Hepatocyte (in vitro differentiated cells): ENCODE measurements at places on chromosomes 3 and 15. TPM values are rescaled to one million over a fixed set of nuclear protein-coding genes. Genes with fewer than 3 reads are reported as not detected.
A peak's percentile ranks its signal among the peaks of the same experiment; 100 is the strongest.

The UBA3 gene
- 59.4 and 59.8 TPM in 2 replicates for total RNA-seq

The FOXL2NB gene
- total RNA-seq: not detected in 2 replicates

DNA sequence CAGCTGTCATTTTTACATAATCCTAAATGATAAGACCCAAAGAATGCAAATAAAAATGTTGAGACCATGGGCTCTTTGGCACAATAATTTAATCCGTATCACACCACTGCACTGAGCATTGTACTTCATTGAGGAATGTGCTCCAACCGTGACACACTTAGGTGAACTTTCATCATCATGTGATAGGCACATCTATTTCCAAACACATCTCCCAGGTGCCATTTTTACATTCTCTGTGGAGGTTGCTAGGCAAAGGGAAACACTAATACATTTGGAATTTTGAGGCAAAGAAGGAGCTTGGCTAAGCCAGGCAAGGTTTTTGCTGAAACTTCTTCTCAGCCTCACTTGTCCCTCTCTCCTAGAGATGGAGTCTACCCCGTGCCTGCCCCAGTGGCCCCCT is 68.7 kb downstream of the LRTM1 start:
- no peak for DNase-seq
- no peak overlapping the region for H3K4me3 ChIP-seq
- no peak overlapping the region for H3K27ac ChIP-seq
- H3K36me3 ChIP-seq: no peaks in the 10 kb centered on the region
- H3K4me1 ChIP-seq: no peaks in the 10 kb centered on the region
- no peaks in the 10 kb centered on the region for H3K27me3 ChIP-seq

The RTP4 gene
- 1.8 and 3.9 TPM in 2 replicates for total RNA-seq

The GAP43 gene
- 0.60 and 0.92 TPM in 2 replicates for total RNA-seq

The GOLGA8G gene
- total RNA-seq: not detected in 2 replicates

The ZNF609 gene
- 21.3 and 23.0 TPM in 2 replicates for total RNA-seq

GRCh38 chr3:74409066-74409465 is 205.4 kb downstream of the CNTN3 start:
- H3K27me3 ChIP-seq: no peaks in the 10 kb centered on the region
- H3K4me1 ChIP-seq: no peaks in the 10 kb centered on the region
- no peak overlapping the region for H3K4me3 ChIP-seq

GRCh38 chr3:149613988-149614387 is 43.8 kb downstream of the WWTR1 start:
- H3K27me3 ChIP-seq: no peaks in the 10 kb centered on the region
- H3K4me3 ChIP-seq: no peak overlapping the region
- no peaks in the 10 kb centered on the region for H3K36me3 ChIP-seq
- peaks cover 22% of the 10 kb centered on the region for H3K4me1 ChIP-seq
- DNase-seq: no peak

GRCh38 chr3:75049533-75049932 is 435.1 kb upstream of the CNTN3 start:
- no peak overlapping the region for H3K4me3 ChIP-seq
- H3K27ac ChIP-seq: no peak overlapping the region
- no peaks in the 10 kb centered on the region for H3K27me3 ChIP-seq
- DNase-seq: no peak

The MGA gene
- total RNA-seq: 35.0 and 39.6 TPM in 2 replicates

DNA sequence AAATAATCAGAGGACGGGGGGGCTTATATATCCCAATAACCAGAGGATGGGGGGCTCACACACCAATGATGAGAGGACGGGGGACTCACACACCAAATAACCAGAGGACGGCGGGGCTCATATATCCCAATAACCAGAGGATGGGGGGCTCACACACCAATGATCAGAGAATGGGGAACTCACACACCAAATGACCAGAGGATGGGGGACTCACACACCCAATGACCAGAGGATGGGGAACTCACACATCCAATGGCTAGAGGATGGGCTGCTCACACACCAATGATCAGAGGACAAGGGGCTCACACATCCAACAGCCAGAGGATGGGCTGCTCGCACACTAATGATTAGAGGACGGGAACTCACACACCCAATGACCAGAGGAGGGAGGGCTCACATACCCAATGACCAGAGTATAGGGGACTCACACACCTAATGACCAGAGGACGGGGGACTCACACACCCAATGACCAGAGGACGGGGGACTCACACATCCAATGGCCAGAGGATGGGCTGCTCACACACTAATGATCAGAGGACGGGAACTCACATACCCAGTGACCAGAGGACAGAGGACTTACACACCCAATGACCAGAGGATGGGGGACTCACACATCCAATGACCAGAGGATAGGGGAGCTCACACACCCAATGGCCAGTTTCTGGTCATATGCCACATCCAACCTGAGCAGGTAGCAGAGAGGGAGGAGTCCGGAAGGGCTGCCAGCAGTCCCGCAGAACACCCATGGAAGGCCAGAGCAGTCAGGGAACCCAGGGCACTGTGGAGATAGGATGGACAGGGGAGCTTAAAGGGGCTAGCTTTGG is 10.6 kb downstream of the RAB6B start:
- H3K4me1 ChIP-seq: no peaks in the 10 kb centered on the region
- no peak overlapping the region for H3K27ac ChIP-seq
- H3K4me3 ChIP-seq: no peak overlapping the region
- DNase-seq: no peak
- no peaks in the 10 kb centered on the region for H3K36me3 ChIP-seq
- no peaks in the 10 kb centered on the region for H3K27me3 ChIP-seq

DNA sequence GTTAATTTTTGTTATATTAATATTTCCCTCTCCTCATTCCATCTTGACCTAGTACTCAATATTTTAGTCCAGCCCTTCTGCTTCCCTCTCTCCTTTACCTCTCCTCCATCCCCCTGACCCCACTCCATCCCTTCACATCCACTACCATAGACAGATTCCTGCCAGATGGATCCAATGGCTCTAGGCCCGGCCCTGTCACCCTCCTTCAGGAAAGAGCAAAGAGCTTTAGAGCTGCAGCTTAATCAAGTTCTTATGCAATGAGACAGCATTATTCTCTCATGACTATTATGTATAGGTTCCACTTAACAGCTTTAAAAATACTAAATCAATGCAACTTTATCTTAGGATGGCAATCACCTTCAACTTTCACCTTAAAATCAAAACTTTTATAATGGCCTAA is 200.7 kb upstream of the TTC14 start:
- H3K4me3 ChIP-seq: no peak overlapping the region
- no peaks in the 10 kb centered on the region for H3K4me1 ChIP-seq
- H3K27me3 ChIP-seq: no peaks in the 10 kb centered on the region
- H3K27ac ChIP-seq: no peak overlapping the region
- no peaks in the 10 kb centered on the region for H3K36me3 ChIP-seq

DNA sequence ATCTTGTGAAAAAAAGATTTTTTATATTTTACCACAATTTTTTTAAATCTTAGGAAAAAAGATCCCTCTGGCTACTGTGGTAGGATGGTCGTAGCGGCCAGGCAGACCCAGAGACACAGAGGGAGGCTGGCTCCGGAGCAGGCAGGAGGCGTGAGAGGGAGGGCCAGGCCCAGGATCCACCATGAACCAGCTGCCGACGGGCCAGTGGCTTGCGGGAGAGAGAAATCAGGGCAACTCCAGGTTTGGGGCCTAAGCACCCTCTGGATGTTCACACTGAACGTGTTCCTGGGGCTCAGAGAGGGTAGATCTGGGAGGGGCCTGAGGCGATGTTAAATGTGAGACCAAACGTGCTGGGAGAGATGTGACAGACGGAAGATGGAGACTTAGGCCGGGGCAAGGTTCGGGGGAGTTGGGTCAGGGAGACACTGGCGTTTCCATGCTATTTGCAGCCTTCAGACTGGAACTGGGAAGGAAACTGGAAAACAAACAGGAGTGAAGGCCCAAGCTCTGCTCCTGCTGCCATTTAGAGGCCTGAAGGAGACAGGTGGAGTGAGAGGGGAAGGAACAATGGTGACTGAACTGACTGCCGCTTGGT is 1.6 kb upstream of the VILL start:
- peaks cover 66% of the 10 kb centered on the region for H3K4me1 ChIP-seq
- no peak overlapping the region for H3K4me3 ChIP-seq
- H3K27me3 ChIP-seq: no peaks in the 10 kb centered on the region

- H3K27ac ChIP-seq: no peak overlapping the region
- no peaks in the 10 kb centered on the region for H3K36me3 ChIP-seq
- H3K27me3 ChIP-seq: no peaks in the 10 kb centered on the region
- DNase-seq: no peak
- no peaks in the 10 kb centered on the region for H3K4me1 ChIP-seq
Measured at GRCh38 chr15:80140909-80141308, 11.9 kb upstream of the FAH start.

DNA sequence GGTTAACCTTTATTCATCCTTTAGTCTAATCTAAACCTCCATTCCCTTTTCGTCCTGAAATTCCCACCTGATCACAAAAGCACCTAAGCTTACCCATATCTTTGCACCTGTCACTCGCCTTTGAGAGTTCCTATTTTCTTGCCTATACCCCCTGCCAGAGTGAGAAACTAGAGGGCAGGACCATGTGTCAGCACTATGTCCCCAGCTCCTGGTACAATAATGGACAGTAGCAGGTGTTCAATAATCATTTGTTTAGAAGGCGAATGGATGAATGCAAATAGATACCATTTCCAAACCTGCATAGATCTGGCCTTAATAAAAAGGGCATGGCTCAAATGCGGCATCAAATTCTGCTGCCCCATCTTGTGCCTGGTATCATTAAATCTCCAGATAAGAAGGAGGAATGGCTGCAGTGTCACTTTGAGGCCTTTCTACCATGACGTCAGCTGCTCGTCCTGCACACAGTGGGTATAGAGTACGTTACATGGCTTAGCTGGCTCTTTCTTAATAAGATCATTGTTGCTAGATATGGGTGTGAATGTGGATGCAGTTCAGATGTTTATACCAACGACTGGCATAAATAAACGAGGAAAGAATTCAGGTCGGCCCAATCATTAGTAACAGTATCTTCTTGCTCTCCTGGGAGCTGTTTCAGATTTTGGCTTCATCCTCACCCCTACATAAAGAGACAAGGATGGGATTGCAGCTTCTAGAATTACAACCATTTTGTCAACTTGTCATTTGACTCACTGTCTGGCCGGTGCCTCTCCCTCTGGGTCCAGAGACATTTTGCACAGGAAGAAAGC is 148.7 kb downstream of the RORA start:
- H3K27me3 ChIP-seq: no peaks in the 10 kb centered on the region
- H3K4me3 ChIP-seq: no peak overlapping the region
- DNase-seq: no peak

DNA sequence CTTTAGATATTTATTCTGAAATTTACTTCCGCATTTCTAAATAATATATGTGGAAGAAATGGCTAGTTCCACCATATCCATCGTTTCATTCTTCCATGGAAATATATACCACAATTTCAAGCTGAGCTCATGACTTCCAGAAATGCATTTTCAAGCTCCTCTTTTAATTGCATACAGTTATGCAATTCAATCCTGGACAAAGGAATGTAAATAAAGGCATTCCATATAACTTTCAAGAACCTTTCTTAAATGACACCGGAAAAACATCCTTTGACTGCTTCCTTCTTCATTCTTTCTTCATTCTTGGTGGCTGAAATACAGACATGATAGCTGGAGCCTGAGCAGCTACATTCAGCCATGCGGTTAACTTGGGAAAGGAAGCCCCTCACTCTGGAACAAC is 185.2 kb upstream of the GADL1 start:
- H3K27me3 ChIP-seq: no peaks in the 10 kb centered on the region
- H3K4me1 ChIP-seq: no peaks in the 10 kb centered on the region
- DNase-seq: no peak
- no peak overlapping the region for H3K27ac ChIP-seq

The NEK11 gene
- total RNA-seq: 5.5 and 13.7 TPM in 2 replicates

The SAXO2 gene
- total RNA-seq: 0.64 and 2.3 TPM in 2 replicates

DNA sequence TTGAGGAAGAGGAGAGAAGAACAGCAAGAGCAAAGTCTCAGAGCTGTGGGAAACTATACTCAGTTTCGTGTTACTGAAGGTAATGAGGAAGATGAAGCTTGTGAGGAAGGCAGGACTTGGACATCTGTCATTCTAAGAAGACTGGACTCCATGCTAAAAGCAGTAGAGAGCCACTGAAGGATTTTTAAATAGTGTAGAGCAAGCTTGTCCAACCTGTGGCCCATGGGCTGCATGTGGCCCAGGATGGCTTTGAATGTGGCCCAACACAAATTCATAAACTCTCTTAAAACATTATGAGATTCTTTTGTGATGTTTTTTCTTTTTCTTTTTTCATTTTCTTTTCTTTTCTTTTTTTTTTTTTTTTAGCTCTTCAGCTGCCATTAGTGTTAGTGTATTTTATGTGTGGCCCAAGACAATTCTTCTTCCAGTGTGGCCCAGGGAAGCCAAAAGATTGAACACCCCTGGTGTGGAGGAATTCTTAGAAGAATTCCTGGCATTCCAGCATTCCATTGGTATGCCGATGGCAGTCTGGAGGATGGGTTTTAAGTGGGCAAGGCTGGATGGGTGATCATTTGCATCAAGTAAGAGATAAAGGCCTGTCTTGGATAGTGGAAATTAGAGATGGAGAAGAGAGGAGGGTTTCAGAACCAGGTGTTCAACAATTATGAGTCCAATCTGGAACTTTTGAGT is 6.9 kb upstream of the NFKBIZ start:
- DNase-seq: no peak
- H3K27ac ChIP-seq: no peak overlapping the region
- H3K4me3 ChIP-seq: no peak overlapping the region

The UBAP1L gene
- total RNA-seq: 0.96 and 1.8 TPM in 2 replicates

The PRTG gene
- total RNA-seq: 10.8 and 19.0 TPM in 2 replicates

DNA sequence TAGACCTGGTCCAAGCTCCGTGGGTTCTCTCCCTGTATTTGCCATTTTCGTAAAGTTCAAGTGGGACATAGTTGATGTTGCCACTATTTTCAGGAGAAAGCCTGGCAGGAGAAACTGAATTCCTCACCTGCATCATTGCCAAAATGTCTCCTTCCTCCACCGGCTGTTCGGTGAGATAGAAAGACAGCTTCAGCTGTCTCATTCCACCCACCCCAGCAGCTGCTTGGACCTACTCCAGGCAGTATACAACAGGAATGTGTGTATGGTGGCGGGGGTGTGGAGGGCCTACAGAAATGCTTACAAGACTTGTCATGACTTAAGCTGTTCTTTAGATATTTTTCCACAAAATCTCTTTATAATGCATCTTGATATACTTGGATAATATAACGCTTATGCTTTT is 132.7 kb upstream of the RAP2B start:
- H3K4me1 ChIP-seq: no peaks in the 10 kb centered on the region
- DNase-seq: peak; percentile 18
- no peak overlapping the region for H3K4me3 ChIP-seq
- H3K27ac ChIP-seq: no peak overlapping the region
- no peaks in the 10 kb centered on the region for H3K27me3 ChIP-seq
- H3K36me3 ChIP-seq: no peaks in the 10 kb centered on the region

DNA sequence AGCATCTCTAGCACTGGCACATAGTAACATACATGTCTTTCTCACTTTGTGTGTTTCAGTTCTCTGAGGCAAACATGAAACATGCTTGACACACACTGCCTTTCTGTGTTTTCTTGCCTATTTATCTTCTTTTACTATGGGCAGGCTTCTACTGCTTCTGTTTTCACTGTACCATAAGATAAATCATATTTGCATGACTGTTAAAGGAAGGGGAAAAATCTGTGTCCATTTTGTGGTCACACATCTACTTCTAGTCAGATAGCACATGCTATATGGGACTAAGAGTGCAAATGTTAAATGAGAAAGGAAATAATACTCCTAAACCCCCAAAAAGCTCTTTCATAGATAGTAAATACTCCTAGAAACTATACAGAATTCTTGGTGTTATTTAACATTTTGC is 386.4 kb downstream of the ZBTB20 start:
- H3K27me3 ChIP-seq: no peaks in the 10 kb centered on the region
- no peak overlapping the region for H3K27ac ChIP-seq
- H3K4me1 ChIP-seq: peaks cover 12% of the 10 kb centered on the region
- no peak for DNase-seq

The GOLGA8J gene
- total RNA-seq: 0.13 TPM in 1 of 2 replicates, not detected in the other

- no peak for DNase-seq
- no peaks in the 10 kb centered on the region for H3K27me3 ChIP-seq
- no peaks in the 10 kb centered on the region for H3K4me1 ChIP-seq
- no peaks in the 10 kb centered on the region for H3K36me3 ChIP-seq
Measured at GRCh38 chr3:11128682-11129632, 25.3 kb upstream of the HRH1 start.
